Vagina (tissue), 2 donors: ENCODE measurements at places on chromosomes 1 and 21.
A peak's percentile ranks its signal among the peaks of the same experiment; 100 is the strongest.

GRCh38 chr1:182984621-182985020, 31.7 kb upstream of the SHCBP1L start:
- DNase-seq: no peak

GRCh38 chr1:90671251-90671650, 45.9 kb downstream of the BARHL2 start:
- DNase-seq: no peak

GRCh38 chr1:242219298-242219901, 220.5 kb upstream of the MAP1LC3C start:
- no peak for DNase-seq

- DNase-seq: no peak
These were observed 74.9 kb upstream of the ZC3H11B start for GRCh38 chr1:219687779-219688178.

GRCh38 chr1:111015222-111015621, 51.5 kb upstream of the LRIF1 start:
- DNase-seq: no peak

- no peak for DNase-seq
These were observed 53.8 kb downstream of the TRIM11 start for GRCh38 chr1:228352677-228353481.

GRCh38 chr1:20280906-20281305, 9.8 kb upstream of the VWA5B1 start:
- no peak for DNase-seq

DNA sequence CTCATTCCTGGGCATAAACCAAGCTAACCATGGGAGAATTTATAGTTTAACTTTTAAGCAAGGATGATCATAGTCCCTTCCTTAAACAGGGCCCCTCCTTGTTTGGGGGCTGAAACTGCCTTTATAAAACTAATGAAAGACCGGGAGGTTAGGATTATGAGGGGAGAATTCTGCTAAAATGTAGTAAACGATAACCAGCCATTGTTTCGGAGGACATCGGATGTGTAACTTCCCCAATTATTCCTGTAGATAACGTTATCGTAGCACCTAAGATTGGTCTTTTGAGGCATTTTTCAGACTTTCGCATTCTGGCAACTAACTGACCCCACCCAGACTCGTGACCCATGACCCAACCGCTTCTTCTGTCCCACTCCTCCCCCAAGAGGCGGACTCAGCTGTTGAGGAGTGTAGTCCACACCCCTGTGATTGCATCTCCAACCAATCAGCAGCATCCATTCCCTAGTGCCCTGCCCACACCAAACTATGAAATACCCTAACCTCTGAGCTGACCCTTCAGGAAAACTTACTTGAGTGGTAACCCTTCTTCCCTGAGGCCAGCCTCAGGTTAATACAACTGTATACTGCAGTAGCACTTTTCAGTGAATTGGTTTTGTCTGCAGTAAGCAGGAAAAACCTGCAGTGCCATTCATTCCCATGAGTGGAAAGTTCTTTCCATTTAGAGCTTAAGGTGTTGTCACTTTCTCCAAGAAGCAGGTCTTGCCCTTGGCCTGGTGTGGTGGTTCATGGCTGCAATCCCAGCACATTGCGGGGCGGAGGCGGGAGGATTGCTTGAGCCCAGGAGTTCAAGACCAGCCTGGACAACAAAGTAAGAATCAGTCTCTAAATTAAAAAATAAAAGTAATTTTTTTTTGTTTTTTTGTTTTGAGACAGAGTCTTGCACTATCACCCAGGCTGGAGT, 823 bp upstream of the SYF2 start:
- DNase-seq: peak; percentile 93

- DNase-seq: no peak
These were observed 176.2 kb downstream of the KIF26B start for GRCh38 chr1:245330951-245331350.

- no peak for DNase-seq
These were observed 132.4 kb upstream of the LMO4 start for GRCh38 chr1:87196110-87196827.

DNA sequence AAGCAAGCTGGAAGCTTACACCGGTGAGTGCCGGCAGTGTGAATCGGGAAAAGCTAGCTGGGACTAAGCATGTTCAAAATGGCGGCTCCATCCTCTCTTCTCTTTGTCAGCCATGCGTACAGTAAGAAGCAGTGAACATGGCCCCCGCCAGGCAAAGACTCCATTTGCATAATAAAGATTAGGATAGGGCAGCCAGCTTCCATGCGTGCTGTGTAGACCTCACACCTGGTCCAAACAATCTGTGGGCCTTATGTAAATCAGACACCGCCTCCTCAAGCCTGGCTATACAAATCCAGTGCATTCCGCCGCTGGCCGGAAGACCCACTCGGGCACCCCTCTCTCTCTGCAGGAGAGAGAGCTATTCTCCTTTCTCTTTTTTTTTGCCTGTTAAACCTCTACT, 150.3 kb downstream of the TIAM1 start:
- no peak for DNase-seq

GRCh38 chr1:197778366-197778945, 3.2 kb upstream of the DENND1B start:
- no peak for DNase-seq

DNA sequence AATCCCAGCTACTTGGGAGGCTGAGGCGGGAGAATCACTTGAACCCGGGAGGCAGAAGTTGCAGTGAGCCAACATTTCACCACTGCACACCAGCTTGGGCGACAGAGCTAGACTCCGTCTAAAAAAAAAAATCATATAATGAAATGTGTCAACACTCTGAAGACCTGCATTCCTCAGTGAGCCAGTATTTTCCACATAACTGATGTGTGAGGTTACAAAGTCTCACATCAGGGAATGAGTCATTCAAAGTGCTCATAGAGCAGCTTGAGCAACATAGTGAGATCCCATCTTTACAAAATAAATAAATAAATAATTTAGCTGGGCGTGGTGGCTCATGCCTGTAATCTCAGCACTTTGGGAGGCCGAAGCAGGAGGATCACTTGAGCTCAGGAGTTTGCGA, 65.5 kb downstream of the CASZ1 start:
- DNase-seq: no peak

DNA sequence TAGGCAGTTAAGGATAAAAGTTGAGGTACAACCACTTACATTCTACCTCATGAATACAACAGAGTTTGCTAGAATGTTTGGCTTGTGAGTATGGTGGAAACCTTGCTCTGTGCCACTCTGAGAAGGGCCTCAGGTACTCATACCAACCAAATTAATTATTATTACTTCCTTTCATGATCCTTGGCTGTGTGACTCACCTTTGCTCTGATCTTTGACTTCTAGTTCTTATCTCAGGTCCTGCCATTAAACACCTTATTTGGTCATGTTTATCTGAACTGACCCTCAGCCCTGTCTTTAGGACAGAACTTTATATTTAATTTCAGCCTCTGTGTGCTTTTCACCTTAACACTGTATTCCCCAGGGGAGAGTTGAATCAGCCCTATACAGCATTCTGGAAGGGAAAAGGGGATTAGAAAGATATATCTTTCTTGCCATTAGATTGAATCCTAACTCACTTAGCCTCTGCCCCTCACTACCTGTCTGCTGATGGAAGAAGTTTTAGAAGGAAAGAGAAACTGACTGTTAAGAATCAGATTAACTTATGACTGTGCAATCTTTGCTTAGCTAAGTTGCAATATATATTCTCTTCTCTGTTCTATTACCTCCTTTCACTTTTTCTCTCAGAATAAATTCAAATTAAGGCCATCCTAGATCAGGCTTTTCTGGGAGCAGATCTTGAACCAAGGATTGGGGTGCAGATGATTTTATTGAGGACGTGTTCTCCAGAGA, 260.4 kb upstream of the DPYD start:
- DNase-seq: no peak

GRCh38 chr1:227996187-227996950, 10.4 kb upstream of the WNT3A start:
- DNase-seq: no peak

GRCh38 chr1:31881688-31882000, 56.5 kb downstream of the PTP4A2 start:
- DNase-seq: no peak

- no peak for DNase-seq
These were observed 968 bp downstream of the CSMD2 start for GRCh38 chr1:34163792-34164731.

- DNase-seq: no peak
These were observed 70.2 kb downstream of the FOXD2 start for GRCh38 chr1:47507881-47508701.

DNA sequence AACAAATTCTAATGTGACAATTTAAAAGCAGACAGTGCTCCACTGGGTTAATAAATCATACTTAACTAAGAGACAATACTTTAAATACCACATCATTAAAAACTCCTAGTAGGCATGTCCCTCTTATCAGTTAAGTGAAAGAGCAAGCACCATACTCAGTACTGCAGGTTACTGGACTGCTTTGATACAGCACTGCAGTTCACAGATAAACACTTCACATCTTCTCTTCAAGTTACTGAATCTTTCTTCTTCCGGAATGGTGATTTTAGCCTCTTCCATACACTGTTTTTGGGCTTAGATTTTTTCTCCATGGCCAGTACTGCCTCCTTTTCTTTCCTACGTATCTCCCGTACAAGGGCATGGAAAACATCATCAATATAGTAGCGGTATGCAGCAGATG, 11.0 kb downstream of the RIT1 start:
- no peak for DNase-seq

- no peak for DNase-seq
These were observed 38.6 kb downstream of the MRAP start for GRCh38 chr21:32337206-32337605.

DNA sequence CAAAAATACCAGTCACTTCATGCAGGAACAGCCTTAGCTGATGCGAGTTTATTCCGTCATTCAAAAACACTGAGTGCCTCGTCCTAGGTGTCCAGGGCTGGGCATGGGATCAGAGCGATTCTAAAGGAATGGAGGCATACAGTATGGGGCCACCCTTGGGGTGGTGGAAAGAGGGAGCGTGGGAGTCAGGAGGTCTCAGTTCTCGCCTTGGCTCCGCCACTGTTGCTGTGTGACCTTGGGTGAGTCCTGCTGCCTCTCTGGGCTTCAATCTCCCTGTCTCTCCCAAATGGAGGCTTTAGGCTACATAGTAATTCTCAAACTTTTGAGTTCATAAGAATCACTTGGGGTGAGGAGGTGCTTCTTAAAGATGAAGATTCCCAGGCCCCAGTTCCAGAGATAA, 44.0 kb downstream of the OPRD1 start:
- no peak for DNase-seq

DNA sequence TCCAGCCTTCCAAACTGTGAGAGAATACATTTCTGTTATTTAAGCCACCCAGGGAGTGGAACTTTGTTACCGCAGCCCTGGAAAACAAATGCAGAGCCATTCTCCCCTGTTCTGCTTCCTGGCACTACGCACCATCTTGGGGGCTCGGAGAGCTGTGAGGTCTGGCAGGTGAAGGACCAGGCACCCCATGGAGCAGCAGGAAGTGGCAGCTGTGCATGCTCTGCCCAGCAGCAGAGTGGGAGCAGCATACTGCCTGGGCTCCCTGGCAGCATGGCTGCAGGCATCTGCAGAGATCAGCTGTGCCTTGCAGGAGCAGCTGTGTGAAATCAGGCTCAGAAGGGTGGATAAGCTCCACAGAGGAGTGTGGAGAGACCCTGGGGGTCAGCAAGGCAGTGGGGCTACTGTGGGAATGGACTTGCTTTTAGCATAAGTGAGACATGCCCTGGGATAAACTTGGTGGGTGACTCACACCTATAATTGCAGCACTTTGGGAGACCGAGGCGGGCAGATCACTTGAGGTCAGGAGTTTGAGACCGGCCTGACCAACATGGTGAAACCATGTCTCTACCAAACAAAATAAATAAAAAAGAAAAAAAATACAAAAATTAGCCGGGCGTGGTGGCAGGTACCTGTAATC, 17.7 kb upstream of the ZSCAN20 start:
- no peak for DNase-seq

DNA sequence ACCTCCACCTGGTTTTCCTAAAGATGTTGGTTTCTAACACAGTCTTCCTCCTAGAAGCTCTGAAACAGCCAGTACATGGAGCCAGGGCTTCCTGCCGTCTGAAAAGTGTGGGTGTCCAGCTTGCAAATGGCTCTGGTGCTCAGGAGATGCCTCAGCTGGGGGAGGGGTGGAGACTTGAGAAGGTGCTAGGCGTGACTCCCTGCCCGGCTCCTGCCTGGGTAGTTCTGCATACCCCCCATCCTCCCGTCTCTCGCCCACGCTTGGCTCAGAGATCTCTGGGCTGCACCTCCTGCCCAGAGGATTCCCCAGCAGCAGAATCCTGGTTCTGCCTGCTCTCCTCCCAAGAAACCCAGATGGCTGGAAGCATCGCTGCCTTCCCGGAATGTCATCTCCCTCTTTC, 16.9 kb downstream of the STUM start:
- no peak for DNase-seq

DNA sequence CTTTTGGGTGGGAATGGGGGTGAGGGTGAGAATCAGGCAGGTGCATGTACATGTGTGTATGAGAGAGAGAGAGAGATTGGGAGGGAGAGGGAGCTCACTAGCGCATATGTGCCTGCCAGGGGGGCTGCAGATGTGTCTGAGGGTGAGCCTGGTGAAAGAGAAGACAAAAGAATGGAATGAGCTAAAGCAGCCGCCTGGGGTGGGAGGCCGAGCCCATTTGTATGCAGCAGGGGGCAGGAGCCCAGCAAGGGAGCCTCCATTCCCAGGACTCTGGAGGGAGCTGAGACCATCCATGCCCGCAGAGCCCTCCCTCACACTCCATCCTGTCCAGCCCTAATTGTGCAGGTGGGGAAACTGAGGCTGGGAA, 95.0 kb downstream of the EPHB2 start:
- no peak for DNase-seq

GRCh38 chr1:181936269-181936668, 125.2 kb downstream of the ZNF648 start:
- DNase-seq: no peak

- DNase-seq: no peak
These were observed 20.6 kb downstream of the MKNK1 start for GRCh38 chr1:46583494-46583893.

DNA sequence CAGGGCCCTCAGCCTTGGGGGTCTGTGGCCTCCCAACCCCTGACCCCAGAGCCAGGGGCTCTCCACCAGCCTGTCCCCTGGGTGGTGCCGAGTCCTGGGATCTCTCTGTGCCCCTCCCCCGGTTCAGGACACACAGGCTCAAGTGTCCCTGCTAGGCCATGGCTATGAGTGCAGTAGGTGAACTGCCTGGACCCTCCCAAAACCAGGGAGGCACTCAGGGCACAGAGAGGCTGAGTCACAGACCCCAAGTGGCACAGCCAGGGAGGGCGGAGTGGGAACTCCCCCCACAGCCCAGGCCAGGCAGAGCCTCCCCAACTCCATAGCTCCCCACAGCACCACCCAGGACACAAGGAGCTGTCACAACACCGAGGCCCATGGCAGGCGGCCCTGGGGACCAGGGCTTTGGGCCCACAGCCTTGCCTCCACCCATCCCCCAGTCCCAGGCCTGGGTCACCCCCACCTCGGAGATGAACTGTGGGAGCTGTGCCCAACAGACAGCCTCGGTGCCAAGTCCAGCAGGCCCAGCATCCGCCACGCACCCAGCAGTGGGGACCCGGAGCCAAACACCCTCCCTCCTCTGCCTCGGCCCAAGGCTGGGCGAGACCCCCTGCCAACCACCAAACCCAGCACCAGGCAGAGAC, 3.2 kb downstream of the DVL1 start:
- no peak for DNase-seq
